ENCODE measurements at places on chromosomes 11 and 22. TPM values are rescaled to one million over a fixed set of nuclear protein-coding genes. Genes with fewer than 3 reads are reported as not detected.

GRCh38 chr11:46342239-46342638 lies 5.0 kb upstream of the DGKZ start:
- peaks cover 18% of the 10 kb centered on the region for H3K4me1 ChIP-seq
- H3K27ac ChIP-seq = peak overlapping the region; percentile 70
- no peaks in the 10 kb centered on the region for H3K27me3 ChIP-seq
- no peaks in the 10 kb centered on the region for H3K36me3 ChIP-seq
- peak overlapping the region; percentile 20 for H3K4me3 ChIP-seq
- peak; percentile 51 for DNase-seq

GRCh38 chr11:14124350-14124749 lies 161.8 kb downstream of the SPON1 start:
- no peaks in the 10 kb centered on the region for H3K4me1 ChIP-seq
- no peaks in the 10 kb centered on the region for H3K36me3 ChIP-seq
- H3K4me3 ChIP-seq = no peak overlapping the region
- DNase-seq = no peak

Gene NAV2
- 0.27 TPM for total RNA-seq

DNA sequence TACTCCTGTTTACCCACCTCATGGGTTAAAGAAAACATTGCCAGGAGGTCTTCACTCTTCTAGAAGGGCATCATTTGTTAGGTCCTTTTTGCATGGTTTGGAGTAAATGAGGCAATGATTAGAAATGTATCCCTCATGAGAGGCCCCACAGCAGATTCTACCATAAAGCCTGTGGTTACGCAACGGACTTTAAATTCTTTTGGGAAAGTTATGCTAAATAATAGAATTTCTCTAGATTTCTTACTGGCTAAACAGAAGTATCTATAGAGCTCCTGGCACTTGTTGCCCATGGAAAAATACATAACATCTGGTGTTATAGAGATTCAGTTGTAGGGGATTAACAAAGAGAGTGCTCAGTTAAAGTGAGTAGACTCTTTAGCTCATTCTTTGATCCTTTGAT lies 15.1 kb upstream of the ATXN10 start:
- H3K27me3 ChIP-seq = no peaks in the 10 kb centered on the region
- H3K27ac ChIP-seq = no peak overlapping the region
- no peaks in the 10 kb centered on the region for H3K4me1 ChIP-seq
- H3K4me3 ChIP-seq = no peak overlapping the region

DNA sequence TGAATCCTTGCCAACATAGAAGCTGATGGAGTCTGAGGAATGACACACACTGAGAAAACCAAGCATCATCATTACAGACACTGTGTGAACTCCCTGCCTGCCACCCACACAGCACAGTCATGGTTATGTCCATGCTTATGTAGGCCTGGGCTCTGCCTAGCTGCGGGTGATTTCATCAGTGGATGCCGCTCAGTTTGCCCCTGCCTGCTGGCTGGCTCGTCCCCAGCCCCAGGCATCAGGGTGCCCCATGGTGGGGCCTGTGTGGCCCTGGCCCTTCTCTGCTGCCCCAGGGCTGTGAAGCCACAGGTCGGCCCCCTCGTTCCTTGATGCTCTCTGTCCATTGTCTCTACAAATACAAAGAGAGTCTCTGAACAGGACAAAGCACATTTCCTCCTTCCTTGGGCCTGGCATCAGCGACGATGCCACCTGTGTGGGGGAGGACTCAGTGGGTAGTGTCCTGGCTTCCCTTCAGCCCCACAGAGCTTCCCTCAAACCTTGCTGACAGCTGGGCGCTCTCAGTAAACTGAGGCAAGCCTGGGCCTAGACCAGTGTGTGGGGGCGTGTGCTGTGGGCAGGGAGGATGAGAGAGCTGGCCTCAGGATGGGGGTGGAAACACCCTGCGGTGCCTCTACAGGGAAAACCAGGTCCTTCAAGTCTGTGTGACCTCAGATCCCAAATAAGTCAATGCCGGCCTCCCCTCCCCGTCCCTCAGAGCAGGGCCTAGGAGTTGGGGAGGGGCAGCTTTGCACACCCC lies 20.0 kb upstream of the TUB start:
- H3K27me3 ChIP-seq = no peaks in the 10 kb centered on the region
- H3K27ac ChIP-seq = no peak overlapping the region
- H3K4me1 ChIP-seq = no peaks in the 10 kb centered on the region
- DNase-seq = peak; percentile 15
- H3K4me3 ChIP-seq = no peak overlapping the region

Gene P2RY6
- 0.92 TPM for total RNA-seq

DNA sequence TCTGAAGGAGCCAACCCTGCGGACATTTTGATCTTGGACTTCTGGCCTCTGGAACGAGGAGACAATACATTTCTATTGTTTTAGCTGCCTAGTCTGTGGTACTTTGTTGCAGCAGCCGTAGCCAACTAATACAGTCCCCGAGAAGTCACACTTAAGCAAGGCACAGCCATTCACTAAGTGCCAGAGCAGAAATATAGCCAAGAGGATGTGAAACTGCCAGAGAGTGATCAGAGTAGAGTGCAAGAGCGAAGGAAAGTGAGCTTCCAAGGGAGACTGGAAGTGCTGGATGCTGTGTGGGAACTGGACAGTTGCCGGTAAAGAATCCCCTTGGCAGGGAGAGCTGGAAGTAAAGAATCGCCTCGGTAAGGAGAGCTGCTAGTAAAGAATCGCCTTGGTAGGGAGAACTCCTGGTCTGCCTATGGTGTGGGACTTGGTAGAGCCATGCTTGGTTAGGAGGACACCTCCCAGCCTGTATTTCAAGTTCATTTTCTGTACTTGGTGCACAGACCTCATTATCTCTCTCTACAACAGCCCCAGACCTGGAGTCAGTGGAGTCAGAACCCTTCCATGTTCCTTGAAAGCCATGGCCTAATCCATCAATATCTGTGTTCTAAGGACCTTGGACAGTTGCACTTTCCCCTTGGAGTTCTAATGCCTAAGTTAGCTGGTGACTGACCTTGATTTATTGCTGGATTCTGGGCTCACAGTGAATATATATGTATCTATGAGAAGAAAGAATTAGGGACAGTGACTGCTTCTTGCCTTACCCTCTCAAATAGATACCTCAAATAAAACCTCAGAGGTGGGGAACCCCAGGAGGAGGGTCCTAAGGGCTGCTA lies 162.1 kb downstream of the LDLRAD3 start:
- H3K4me1 ChIP-seq = no peaks in the 10 kb centered on the region
- no peaks in the 10 kb centered on the region for H3K36me3 ChIP-seq
- H3K27ac ChIP-seq = no peak overlapping the region

DNA sequence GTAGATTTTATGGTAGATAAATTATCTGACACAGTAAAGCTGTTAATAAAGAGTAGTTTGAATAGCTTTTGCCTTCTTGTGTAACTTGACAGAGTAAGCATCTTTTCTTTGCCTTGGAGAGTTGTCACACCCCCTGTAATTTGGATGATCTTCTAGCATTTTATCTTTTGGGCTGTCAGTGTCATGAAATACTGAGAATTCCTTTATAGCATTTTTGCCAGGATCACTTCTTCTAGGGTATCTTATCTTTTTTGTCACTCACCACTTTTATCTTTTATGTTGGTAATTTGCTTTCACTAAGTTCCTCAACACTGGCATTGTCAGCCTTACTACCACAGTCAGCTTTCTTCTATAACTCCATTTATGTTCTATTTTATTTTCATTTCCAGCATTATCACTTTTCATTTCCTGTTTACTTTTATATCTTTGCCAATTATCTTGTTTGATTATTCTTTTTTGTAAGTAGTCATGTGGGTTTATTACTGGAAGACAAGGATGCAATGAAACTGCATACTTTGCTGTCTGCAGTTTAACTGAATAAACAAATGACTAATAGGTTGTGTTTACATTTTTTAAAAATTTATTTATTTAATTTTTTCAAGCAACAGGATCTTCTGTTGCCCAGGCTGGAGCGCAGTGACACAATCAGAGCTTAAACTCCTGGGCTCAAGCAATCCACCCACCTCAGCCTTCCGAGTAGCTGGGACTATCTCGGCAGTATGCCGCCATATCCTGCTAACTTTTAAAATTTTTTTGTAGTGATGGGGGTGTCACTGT lies 28.1 kb upstream of the ACAT1 start:
- H3K27me3 ChIP-seq = no peaks in the 10 kb centered on the region
- peaks cover 6% of the 10 kb centered on the region for H3K36me3 ChIP-seq
- no peak overlapping the region for H3K4me3 ChIP-seq
- H3K27ac ChIP-seq = no peak overlapping the region
- no peaks in the 10 kb centered on the region for H3K4me1 ChIP-seq

- no peaks in the 10 kb centered on the region for H3K27me3 ChIP-seq
- H3K36me3 ChIP-seq = no peaks in the 10 kb centered on the region
- no peak overlapping the region for H3K27ac ChIP-seq
- H3K4me1 ChIP-seq = no peaks in the 10 kb centered on the region
- no peak for DNase-seq
- no peak overlapping the region for H3K4me3 ChIP-seq
Measured at GRCh38 chr11:18019650-18020049, 6.8 kb upstream of the SERGEF start.

Gene C22orf31
- not detected for total RNA-seq

Gene SLC15A3
- total RNA-seq = 22.2 TPM

GRCh38 chr11:74694136-74694930 lies 36.9 kb downstream of the CHRDL2 start:
- H3K27ac ChIP-seq = no peak overlapping the region
- H3K27me3 ChIP-seq = peaks cover 3% of the 10 kb centered on the region
- no peak for DNase-seq
- H3K4me3 ChIP-seq = no peak overlapping the region

- H3K4me1 ChIP-seq = no peaks in the 10 kb centered on the region
- DNase-seq = no peak
- no peak overlapping the region for H3K4me3 ChIP-seq
- H3K27ac ChIP-seq = no peak overlapping the region
- H3K27me3 ChIP-seq = no peaks in the 10 kb centered on the region
Measured at GRCh38 chr11:2518983-2519340, 74.2 kb downstream of the KCNQ1 start.
